Smooth muscle cell of the umbilical artery (primary cell): ENCODE measurements at places on chromosomes 1 and 21. TPM values are rescaled to one million over a fixed set of nuclear protein-coding genes. Genes with fewer than 3 reads are reported as not detected.

CFHR1 gene
- 0.18 and 0.30 TPM in 2 replicates for total RNA-seq

HPDL gene
- total RNA-seq = 0.59 and 1.4 TPM in 2 replicates

FTCD gene
- 0.30 and 0.51 TPM in 2 replicates for total RNA-seq

SLC2A5 gene
- total RNA-seq = 2.4 and 12.5 TPM in 2 replicates

MCM3AP gene
- 73.0 and 129 TPM in 2 replicates for total RNA-seq

CELA3B gene
- total RNA-seq = not detected in 2 replicates

FAM167B gene
- total RNA-seq = 0.78 TPM in 1 of 2 replicates, not detected in the other

TIAM1 gene
- total RNA-seq = 3.0 and 14.0 TPM in 2 replicates

MAN1A2 gene
- total RNA-seq = 79.3 and 82.0 TPM in 2 replicates
